Activated T-cell treated with anti-CD3 and anti-CD28 coated beads, Interleukin-2, amount 50 U/mL, for 48 hours (primary cell): ENCODE measurements at places on chromosomes 3 and 15.
A peak's percentile ranks its signal among the peaks of the same experiment; 100 is the strongest.

DNA sequence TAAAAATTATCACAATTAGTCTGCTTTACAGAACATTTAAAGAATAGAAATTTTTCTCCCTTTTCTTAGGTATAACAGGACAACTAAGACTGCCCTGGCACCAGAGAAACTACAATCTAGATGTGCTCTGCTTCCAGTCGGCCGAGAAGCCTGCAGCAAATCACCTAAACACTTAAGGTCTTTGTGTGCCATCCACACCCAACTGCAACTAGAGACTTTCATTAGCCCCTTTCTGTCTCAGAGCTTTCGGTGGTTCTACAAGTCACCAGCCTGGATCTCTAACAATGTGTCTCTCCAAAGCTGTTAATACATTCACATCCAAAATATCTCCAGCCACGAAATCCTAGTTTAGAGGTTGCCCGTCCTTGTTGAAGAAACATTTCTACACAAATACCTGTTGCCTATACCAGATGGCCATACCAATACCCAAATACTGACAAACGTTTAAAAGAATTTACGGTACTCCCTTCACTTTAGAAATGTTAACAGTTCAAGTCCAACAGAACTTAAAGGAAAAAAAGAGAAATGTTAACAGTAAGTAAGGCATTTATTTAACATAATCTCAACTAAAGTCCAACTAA is 6.7 kb downstream of the PRC1 start:
- no peak for DNase-seq

GRCh38 chr3:115808816-115809215 is 185.5 kb downstream of the GAP43 start:
- no peak for DNase-seq

DNA sequence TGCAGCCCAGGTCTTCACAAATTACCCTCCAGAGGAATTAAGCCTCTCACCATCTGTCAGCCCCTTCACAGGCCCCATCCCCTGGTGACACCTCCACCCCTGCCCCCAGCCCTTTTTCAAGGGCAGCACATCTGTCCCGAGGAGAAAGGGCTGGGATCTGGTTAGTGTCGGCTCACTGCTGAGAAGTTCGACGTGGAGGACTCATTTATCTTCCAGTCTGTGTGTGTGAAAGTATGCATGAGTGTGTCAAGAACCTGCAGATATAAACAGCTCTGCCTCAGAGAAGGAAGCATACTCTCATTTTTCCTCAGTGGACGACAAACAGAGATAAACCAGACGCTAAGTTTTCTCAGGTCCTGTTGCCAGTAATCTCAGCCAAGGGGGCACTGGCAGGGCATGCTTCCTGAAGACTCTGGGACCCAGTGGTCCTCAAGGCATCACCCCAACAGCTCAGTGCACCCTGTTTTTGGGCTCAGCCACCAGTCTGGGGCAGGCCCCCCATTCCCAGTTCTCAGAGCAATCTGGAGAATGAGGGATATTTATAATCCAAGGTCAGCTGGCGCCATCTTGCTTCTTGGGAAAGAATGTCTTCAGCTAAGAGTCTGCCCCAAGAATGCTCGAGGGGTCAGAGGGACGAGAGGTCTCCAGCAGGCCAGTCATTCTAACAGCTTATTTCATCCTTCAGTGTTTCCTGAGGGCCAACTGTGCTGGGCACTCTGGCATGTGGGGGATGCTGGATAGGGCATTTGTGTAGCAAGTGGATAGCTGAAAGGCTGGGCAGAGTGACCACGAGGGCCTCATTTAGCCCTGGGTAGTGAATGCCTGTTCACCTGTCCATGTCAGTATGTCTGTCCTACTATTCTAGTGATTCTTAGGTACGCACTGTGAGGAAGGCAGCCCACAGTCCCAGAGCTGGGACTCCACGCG is 73.6 kb downstream of the ADCY5 start:
- no peak for DNase-seq

DNA sequence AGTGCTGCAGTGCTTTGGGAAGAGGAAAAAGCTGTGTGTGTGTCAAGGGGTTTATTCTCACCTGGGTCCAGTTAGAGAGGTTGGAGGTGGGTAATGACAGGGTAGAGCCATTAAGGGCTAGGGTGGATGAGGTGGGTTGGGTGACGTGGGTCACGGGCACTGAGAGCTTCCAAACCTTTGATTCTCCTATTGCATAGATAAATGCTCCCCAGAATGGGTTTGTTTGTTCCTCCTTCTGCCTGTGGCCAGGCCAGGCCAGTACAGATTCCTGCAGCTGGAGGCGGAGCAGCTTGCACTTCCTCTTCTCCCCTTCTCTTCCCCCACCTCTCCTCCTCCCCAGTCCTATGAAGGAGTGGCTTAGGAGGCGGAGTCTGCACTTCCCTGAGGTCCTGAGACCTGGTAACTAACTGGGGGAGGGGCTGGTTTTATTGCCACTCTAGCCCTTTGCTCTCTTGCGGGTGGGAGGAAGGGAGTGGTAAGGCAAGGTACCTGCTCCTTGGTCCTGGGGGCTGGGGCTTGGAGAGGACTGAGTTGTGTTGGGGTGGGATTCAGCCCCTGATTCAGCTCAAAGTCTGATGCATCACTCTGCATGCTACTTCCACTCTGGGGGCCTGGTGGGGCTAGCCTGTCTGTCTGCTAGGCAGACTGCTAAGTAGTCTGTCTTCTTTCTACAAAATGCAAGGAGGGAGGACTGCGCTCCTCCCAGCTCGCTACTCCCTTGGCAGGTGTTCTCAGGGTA is 3.5 kb downstream of the SPINT1 start:
- no peak for DNase-seq

DNA sequence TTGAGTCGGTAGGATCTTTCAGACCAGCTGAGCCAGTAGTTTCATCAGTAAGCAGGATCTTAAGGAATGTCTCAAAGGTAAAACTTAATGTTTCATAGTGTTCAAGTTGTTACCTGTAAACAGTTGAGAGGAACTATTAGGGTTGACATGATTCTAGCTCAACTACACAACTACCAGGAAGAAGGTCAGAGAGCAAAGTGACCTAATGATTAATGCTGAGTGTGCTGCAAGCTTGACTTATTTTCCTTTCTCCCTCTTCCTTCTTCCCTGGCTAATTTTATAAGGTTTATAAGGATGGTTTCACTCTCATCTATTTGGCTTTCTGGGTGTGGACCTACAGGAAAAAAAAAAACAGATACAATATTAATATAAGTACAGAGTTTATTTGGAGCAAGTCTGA is 30.2 kb upstream of the LHFPL4 start:
- no peak for DNase-seq

DNA sequence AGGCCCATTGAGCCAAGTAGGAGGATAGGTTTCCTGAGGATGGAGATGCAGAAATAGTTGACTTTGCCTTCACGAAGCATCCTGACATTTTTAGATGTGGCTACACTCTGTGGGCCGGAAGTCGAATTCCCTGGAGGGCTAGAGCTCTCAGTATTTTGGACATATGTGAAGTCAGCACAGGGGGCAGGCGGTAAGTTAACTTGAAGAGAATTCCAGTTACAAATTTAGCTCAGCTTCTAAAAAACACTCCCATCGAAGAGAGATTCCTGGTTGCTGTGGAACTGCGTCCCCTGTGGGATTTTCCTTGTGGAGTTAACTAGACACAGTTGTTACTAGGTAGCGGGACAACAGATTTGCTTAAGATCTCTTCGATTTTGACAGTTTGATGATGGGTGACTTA is 161.9 kb upstream of the RGMA start:
- no peak for DNase-seq

- DNase-seq: no peak
Measured at GRCh38 chr15:68536331-68537095, 42.3 kb upstream of the CORO2B start.

GRCh38 chr3:109478614-109479013 is 141.3 kb upstream of the DPPA4 start:
- DNase-seq: no peak

GRCh38 chr15:29268706-29269484 is 727 bp downstream of the NSMCE3 start:
- DNase-seq: peak; percentile 75

GRCh38 chr3:181713280-181713647 is 1.5 kb downstream of the SOX2 start:
- DNase-seq: no peak

GRCh38 chr3:18153571-18154173 is 271.5 kb downstream of the SATB1 start:
- no peak for DNase-seq

DNA sequence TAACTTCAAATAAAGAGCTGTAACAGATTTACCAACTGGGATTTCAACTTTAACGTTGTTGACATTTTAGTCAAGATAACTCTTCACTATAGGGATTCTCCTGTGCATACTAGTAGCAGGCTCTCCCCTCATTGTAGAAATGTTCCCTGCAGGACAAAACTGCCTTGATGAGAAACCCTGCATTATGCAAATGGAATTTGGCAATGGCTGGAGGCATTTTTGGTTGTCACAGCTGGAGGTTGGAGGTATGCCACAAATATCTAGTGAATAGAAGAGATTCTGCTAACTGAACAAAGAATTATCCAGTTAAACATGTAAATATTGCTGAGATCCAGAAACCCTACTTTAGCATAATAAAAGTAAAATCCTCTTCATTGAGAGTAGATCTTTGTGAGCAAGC is 928.8 kb upstream of the ALCAM start:
- DNase-seq: no peak

GRCh38 chr3:138186221-138186620 is 880 bp upstream of the ARMC8 start:
- no peak for DNase-seq

DNA sequence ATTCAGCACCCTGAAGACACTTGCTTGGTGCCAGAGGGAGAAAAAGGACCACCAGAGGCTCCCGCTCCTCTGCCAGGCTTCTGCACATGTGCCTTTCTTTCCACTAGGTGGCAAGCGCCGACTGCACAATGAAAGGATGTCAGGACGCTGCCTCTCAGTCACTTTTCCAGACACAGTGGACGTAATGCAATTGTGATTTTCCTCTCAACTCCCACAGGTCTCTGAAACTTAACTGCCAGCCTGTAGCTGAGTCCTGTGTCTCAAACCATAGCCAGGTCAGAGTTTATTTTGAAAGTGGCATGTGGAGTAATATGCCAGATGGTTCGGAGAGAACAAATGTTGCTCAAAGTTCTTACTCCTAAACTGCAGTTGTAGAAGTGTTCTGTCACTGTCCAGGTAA is 162.9 kb downstream of the ITPR1 start:
- no peak for DNase-seq

DNA sequence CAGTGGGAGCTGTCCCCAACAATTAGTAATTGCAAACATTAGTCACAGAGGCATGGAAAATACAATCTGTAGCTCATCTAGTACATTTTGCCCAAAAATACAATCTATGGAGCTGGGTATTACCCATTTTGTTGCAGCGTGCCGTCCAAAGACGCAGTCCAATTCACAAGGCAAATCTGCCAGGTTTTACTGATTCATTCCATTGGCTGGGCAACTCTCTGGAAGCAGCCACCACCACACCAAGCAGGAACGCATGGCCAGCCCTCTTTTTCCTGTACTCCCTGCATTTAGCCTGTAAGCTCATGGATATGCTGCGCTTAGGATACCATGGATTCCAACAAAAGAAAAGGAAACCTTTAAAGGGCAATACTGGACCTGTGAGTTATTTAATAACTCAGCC is 60.5 kb upstream of the ARRDC4 start:
- DNase-seq: no peak

DNA sequence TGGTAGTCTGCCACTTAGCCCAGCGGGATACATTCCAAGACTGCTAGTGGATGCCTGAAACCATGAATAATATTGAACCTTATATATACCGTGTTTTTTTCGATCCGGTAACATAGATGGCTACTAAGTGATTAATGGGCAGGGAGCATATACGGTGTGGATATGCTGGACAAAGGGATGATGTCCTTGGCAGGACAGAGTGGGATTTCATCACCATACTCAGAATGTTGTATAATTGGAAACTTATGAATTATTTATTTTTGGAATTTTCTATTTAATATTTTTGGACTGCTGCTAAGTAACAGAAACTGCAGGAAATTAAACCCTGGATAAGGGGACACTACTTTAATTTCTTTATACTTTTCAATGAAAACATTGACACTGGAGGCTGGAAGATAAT is 53.2 kb downstream of the ASTE1 start:
- no peak for DNase-seq

DNA sequence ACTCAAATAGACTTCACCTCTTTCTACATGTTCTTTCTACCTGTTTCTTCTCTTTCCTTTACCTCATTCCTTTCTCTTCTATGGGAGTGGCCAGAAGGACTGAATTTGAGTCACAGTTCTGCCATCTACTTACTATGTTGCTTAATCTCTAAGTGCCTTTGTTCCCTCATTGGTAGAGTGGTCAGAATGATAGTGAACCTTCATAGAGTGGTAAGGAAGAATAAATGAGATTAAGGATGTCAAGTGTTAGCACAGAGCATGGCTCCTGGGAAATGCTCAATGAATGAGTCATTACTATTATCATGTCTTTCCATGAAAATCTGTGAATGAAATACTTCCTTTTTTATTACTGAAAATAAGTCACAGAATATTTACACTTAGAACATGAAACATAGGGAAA is 17.5 kb downstream of the TMEM207 start:
- no peak for DNase-seq

- no peak for DNase-seq
Measured at GRCh38 chr3:89690646-89691045, 583.2 kb downstream of the EPHA3 start.

GRCh38 chr3:52636673-52637072 is 49.0 kb downstream of the PBRM1 start:
- no peak for DNase-seq

DNA sequence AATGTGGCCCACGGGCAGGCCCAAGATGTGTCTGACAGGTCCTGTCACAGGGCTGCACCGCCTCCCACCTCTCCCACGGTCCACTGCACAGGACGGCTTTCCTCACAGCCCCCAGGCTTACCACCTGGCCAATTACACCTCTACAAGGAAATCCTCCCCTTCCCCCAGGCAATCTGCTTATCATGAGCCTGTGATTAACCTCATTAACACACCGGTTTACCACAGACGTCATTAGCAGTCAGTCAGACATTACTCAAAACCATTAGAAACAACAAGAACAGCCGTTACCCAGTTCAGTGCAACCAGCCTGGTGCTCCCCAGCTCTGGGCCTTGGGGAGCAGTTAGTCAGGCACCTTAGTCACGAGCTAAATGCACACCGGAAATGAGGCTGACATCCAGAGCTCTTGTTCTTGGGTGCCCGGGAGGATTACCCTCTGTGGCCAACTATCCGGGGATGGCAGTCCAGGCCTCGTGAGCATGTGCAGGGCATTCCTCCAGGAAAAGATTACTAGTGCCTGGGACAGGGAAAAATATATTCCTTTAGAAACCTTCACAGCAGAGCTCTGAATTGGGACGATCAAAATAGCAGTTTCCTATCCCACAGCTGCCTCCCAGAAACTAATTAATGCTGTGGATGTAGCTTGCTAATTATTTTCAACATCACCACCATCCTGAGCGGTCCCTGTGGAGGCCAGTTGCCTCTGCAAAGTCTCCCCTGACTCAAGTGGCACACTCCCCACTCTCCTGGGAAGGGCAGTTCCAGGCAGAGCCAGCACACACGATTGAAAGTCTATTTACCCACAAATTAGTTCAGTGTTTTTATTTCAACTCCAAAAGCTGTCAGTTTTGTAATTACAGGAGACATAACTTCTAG is 117.4 kb upstream of the ZBED2 start:
- peak; percentile 35 for DNase-seq

- no peak for DNase-seq
Measured at GRCh38 chr3:14741510-14741909, 66.6 kb downstream of the C3orf20 start.
